Umbilical cord (tissue), 2 donors: ENCODE measurements at places on chromosomes 6 and 20. TPM values are rescaled to one million over a fixed set of nuclear protein-coding genes. Genes with fewer than 3 reads are reported as not detected.

GPRC6A gene
- total RNA-seq: 1.2 TPM

BMP6 gene
- 144 TPM for total RNA-seq

TREM1 gene
- total RNA-seq: 1.7 TPM

TSPO2 gene
- not detected for total RNA-seq

SSTR4 gene
- 2.6 TPM for total RNA-seq

AIF1 gene
- total RNA-seq: 63.6 TPM
